ENCODE measurements at places on chromosomes 6 and 20.
A peak's percentile ranks its signal among the peaks of the same experiment; 100 is the strongest.

GRCh38 chr6:1326535-1327121, 14.7 kb downstream of the FOXQ1 start:
- DNase-seq, result no peak

DNA sequence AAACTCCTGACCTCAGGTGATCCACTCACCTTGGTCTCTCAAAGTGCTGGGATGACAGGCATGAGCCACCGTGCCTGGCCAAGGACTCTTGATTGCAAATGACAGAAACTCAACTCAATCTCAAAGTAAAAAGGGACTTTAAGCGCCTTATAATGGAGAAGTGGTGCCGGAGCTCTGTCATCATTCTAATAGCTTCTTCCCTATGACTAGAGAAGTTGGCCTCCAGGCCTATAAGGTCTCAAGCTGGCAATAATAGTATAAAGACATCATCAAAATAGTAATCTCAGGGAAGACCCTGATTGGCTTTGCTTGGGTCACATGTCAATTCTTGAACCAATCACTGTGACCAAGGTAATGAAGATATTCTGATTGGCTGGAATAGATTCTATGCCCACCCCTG, 8.5 kb upstream of the KIAA1755 start:
- DNase-seq, result no peak

- DNase-seq, result no peak
Measured at GRCh38 chr6:89073840-89074239, 6.7 kb upstream of the PNRC1 start.

DNA sequence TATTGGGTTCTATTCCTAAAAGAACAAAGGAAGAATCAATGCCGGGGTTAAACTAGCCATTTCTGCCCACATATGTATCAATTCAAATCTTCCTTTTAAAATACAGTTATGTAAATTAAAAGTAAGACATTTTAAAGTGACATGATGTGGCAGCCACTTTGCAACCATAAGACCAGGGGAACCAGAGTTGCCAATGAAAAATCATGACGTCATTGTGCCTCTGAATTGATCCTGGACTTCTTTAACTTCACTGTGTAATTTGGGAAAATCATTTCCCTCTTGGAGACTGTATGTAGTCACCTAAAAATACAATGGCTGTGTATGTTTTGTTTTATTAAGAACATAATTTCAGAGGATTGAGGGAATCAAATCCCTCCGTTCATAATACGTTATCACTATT, 42.2 kb downstream of the SLC13A3 start:
- no peak for DNase-seq

GRCh38 chr6:82006027-82006738, 241.4 kb downstream of the IBTK start:
- DNase-seq, result no peak

DNA sequence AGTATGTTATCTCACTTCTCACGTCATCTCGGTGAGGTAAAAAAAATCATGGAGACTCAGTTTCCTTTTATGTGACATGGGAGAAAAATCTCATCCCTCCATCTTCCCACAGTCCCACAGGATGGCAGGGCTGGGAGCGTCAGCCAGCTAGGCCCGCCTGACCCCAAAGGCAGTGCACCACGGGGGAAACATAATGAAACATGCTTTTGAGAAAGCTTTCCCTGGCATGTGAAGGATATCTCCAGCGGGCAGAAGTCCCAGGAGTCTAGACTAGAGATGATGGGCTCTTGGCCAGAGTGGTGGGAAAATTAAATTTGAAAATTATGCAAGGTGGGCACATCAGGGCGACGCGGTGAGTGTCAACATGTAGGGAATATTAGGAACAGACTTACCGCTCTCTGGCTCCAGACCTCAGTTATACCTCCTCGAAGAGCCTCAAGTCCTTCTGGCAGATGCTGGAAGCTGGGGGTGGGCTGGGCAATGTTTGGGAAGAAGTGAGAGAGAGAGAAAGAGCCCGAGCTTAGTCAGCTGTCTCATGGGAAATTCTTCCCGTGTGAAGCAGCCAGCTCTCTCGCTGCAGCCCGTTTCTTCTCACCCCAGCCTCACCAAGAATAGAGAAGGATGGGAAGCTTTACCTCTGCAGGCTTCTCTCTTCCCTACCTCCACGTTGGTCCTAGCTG, 52.3 kb downstream of the MOCS1 start:
- DNase-seq, result no peak

DNA sequence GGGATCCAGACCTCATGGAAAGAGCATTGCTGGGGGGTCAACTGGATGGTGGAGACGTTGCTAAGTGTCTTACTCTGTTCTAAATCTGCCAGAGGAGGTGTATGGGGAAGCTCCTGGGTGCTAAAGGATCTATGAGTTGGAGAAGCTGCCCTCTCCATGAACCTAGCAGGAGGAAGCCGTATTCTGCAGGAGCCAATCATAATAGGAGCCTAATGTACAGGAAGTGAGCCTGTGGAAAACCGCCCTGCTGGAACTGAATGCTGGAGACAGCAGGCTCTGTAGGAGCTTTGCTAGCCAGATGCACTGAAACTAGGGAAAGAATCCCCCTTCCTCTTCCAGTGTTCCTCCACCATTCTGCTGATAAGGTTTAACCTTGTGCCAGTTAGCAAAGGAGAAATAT, 10.9 kb downstream of the CASP8AP2 start:
- DNase-seq, result peak; percentile 33

GRCh38 chr20:49110767-49111694, 64.9 kb downstream of the CSE1L start:
- DNase-seq, result no peak

GRCh38 chr20:50343125-50343489, 152.5 kb downstream of the CEBPB start:
- peak; percentile 27 for DNase-seq

DNA sequence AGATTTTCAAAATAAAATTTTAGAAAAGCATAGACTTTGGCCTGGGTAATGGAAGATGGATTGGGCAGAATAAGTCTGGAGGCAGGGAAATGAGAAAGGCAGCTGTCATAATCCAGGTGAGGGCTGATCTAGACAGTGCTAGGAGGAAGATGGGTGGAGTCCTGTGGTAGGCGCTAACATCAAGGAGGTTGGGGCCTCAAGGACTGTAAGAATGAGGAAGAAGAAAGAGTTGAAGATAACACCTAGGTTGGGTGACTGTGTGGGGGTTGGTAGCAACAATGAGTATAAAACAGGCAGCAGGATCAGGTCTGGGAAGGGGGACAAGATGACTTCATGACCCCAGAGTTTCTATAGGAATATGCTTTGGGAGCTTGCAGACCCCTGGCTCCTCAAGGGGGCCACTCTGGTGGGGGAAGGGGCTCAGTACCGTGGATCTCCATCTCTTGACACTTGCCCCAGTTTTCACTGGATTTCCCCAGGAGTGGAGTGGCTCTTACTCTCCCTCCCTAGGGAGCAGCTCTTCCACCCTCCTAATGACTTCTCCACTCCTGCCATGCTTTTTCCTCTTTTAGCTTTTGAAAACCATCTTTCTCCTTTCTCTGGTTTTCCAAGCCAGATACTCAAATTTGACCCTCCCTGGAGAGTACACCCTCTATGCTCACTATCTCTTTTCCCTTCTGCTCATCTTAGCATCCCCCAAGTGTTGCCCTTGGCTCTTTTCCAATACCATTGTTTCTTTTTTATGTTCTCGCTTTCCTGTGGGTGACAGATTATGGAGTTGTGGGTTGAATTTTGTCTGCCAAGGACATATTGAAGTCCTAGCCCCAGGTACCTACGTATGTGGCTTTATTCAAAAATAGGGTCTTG, 14.8 kb downstream of the TRIM31 start:
- no peak for DNase-seq

All from HL-60 (cell line).